Activated CD4-positive, alpha-beta T cell treated with anti-CD3 and anti-CD28 coated beads, Interleukin-2, amount 10 ng/mL, durations not matched to agents 24 days and 14 days (primary cell): ENCODE measurements at places on chromosomes 2 and 18.

DNA sequence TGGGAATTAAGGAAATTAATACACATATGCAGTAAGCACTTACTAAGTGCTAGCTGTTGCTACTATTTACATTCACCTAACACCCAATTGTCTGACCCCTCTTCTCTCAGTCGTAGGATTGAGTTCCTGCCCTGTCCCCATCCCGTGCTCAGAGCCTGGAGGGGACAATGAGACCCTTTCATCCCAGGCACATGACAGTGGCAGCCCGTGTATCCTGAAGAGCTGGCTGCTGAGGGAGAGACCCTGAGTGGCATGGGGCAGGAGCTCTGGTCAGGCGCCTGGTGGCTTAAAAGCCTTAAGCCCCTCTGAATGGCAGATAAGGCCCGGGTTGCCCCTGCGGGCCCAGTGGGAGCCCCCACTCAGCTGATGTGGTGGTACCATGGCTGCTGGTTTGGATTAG lies 99.0 kb downstream of the DYSF start:
- DNase-seq, result no peak
- H3K27me3 ChIP-seq, result no peaks in the 10 kb centered on the region
- no peaks in the 10 kb centered on the region for H3K4me1 ChIP-seq

DNA sequence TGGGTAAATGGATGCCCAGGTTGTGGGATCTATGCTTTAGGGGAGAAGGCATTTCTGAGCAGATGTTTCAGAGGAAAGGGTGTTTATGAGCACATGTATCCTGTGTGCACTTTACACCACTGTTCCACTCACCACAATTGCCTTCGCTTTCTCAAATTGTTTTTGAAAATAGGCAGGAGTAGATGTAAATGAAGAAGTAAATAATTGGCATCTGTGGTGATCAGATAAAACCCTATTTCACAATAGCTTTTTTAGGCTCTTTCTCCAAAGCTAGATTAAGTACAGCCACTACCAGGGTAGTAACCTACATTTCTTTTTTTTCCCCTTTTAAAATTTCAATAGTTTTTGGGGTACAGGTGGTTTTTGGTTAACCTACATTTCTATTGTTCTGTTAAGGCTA lies 40.6 kb downstream of the TMEM178A start:
- H3K27me3 ChIP-seq, result peaks cover 16% of the 10 kb centered on the region
- H3K4me1 ChIP-seq, result no peaks in the 10 kb centered on the region
- no peak overlapping the region for H3K27ac ChIP-seq

DNA sequence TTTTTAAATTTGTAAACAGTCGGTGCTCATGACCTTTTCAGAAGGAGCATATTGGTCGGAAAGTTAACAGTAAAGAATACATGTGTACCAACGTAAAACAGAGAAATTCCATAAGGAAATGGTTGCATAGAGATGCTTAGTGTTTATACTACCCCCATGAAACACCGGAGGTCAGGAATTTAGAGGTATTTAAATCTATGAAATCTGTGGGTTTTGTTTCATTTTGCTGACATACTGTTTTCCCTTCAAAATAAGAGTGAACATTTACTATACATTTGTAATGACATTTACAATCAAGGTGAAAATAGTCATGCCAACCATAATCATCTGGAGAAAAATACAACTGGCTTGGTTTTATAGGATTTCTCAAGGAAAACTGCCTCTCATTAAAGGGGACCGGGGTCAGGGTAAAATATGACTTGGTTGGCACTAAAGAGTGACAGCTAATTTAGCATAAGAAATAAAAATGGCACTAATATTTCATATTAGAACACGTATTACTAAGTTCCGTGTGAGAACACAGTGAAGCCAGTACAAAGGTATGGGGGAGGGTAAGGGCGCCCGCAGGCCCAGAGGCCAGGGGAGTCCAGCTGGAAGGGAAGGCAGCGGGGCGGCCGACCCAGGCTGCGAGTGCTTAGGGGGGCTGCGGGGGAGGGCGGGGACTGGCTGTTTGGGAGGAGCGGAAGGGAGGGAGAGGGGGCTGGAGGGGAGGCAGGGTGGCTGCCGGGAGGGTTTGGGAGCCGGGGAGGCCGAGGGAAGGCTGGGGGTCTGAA lies 1.1 kb upstream of the RNU4ATAC start:
- DNase-seq, result no peak
- peaks cover 55% of the 10 kb centered on the region for H3K4me1 ChIP-seq
- H3K27me3 ChIP-seq, result no peaks in the 10 kb centered on the region
- peaks cover 33% of the 10 kb centered on the region for H3K36me3 ChIP-seq

GRCh38 chr18:51316677-51317076 lies 119.2 kb upstream of the MEX3C start:
- no peaks in the 10 kb centered on the region for H3K36me3 ChIP-seq
- H3K4me1 ChIP-seq, result no peaks in the 10 kb centered on the region
- peaks cover 2% of the 10 kb centered on the region for H3K27me3 ChIP-seq
- DNase-seq, result no peak
- H3K27ac ChIP-seq, result no peak overlapping the region

DNA sequence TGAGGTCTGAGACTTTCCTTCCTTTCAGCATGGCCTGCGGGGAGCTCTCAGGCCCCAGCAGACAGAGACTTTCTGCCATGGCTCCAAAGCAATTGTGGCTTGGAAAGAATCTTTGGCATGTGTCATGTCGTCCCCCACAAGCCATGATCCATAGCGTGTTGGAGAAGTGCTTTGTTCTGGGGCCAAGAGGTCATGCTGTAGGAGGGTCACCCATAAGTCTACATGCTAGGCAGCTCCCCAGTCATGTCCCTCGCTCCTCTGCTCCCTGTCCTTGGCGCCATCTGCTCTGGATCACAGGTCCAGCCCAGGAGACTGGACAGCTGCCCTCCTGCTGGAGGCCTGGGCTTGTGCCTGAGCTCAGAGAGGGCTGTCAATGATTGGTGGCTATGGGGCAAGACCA lies 78.8 kb upstream of the LCLAT1 start:
- DNase-seq, result no peak
- peaks cover 44% of the 10 kb centered on the region for H3K4me1 ChIP-seq
- no peaks in the 10 kb centered on the region for H3K36me3 ChIP-seq
- H3K4me3 ChIP-seq, result no peak overlapping the region
- H3K27ac ChIP-seq, result no peak overlapping the region

- no peaks in the 10 kb centered on the region for H3K36me3 ChIP-seq
- H3K4me3 ChIP-seq, result no peak overlapping the region
- no peaks in the 10 kb centered on the region for H3K27me3 ChIP-seq
- no peaks in the 10 kb centered on the region for H3K4me1 ChIP-seq
- no peak for DNase-seq
Observed at GRCh38 chr2:118657466-118657865, 190.0 kb downstream of the EN1 start.

- DNase-seq, result peak; percentile 59
- peaks cover 7% of the 10 kb centered on the region for H3K27me3 ChIP-seq
- no peak overlapping the region for H3K4me3 ChIP-seq
- H3K4me1 ChIP-seq, result peaks cover 6% of the 10 kb centered on the region
- H3K36me3 ChIP-seq, result no peaks in the 10 kb centered on the region
- no peak overlapping the region for H3K27ac ChIP-seq
Observed at GRCh38 chr2:11071211-11071610, 84.1 kb upstream of the SLC66A3 start.

GRCh38 chr2:19574778-19575260 lies 216.4 kb upstream of the OSR1 start:
- DNase-seq, result no peak
- H3K27me3 ChIP-seq, result peaks cover 2% of the 10 kb centered on the region
- H3K4me1 ChIP-seq, result no peaks in the 10 kb centered on the region
- H3K4me3 ChIP-seq, result no peak overlapping the region
- H3K27ac ChIP-seq, result no peak overlapping the region

GRCh38 chr2:197088694-197089093 lies 162.2 kb upstream of the PGAP1 start:
- peaks cover 60% of the 10 kb centered on the region for H3K36me3 ChIP-seq
- H3K4me1 ChIP-seq, result peaks cover 8% of the 10 kb centered on the region
- H3K4me3 ChIP-seq, result no peak overlapping the region
- no peak for DNase-seq

GRCh38 chr2:3780477-3781402 lies 77.4 kb downstream of the DCDC2C start:
- no peaks in the 10 kb centered on the region for H3K36me3 ChIP-seq
- peaks cover 6% of the 10 kb centered on the region for H3K4me1 ChIP-seq
- H3K4me3 ChIP-seq, result peak overlapping the region; percentile 66
- peak overlapping the region; percentile 15 for H3K27ac ChIP-seq
- H3K27me3 ChIP-seq, result peaks cover 5% of the 10 kb centered on the region

DNA sequence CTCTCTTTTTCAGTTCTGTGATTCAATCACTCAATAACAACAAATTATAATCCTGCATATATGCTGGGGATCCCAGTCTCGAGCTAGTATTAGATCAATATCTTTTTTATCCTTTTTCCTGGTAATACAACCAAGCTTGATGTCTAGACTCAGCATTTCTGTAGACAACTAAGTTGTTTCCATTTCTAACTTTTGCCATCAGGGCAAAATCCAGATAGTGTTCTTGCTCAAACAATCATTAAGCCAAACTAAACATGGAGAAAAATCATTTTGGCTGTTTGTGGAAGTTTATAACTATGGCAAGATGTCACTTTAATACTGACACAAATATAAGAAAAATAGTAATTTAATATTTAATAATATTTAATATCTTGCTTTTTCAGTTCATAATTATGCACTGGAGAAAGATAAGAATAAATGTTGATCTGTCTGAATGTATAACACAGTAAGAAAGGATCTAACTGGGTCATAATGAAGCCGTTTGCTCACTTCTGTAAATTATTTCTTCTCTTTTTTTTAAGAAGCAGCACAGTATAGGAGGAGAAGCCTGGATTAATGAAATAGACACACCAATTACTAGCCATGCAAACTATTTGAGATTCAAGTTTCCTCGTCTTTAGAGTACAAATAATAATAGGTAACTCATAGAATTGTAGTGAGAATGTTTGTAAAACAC lies 979.1 kb downstream of the LRP1B start:
- no peaks in the 10 kb centered on the region for H3K36me3 ChIP-seq
- no peak overlapping the region for H3K27ac ChIP-seq
- no peaks in the 10 kb centered on the region for H3K27me3 ChIP-seq
- DNase-seq, result no peak
- H3K4me1 ChIP-seq, result no peaks in the 10 kb centered on the region

DNA sequence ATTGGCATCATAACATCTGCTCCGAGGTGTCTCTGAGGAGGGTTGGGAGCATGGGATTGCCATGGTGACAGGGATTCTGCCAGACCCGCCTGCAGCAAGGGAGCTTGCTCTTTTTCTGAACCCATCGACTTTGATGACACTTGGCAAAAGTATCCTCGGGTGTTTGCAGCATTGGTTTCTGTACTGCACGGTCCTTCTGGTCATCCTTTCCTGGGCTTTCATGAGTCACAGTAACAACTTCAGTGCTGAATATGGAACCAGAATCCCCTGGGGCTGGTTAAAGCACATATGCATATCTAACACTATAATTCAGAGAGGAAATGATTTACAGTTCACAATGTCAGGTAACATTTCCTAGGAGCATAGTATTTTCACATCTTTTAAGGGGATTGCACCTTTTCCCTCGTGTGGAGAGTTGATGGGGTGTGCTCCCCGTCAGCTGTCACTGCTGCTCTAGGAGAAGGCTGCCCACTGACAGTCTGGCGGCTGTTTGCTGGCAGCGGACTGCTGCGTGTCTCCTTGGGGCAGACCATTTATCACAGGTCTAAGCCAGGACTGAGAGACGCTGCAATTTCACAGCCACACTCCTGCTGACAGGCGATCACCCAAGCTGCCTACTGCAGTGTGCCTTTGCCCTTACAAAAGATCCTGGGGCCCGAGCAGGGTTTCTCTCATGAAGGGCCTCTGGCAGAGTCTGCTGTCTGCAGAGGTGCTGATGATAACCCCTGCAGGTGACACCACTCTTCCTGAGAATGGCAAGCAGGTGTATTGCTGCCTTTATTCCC lies 425.3 kb downstream of the THSD7B start:
- no peak overlapping the region for H3K4me3 ChIP-seq
- H3K27ac ChIP-seq, result no peak overlapping the region
- H3K27me3 ChIP-seq, result no peaks in the 10 kb centered on the region
- H3K36me3 ChIP-seq, result no peaks in the 10 kb centered on the region
- no peaks in the 10 kb centered on the region for H3K4me1 ChIP-seq

- no peak overlapping the region for H3K27ac ChIP-seq
- H3K27me3 ChIP-seq, result no peaks in the 10 kb centered on the region
- DNase-seq, result no peak
- H3K36me3 ChIP-seq, result no peaks in the 10 kb centered on the region
- H3K4me3 ChIP-seq, result no peak overlapping the region
Observed at GRCh38 chr2:72982219-72982618, 64.9 kb downstream of the EMX1 start.

DNA sequence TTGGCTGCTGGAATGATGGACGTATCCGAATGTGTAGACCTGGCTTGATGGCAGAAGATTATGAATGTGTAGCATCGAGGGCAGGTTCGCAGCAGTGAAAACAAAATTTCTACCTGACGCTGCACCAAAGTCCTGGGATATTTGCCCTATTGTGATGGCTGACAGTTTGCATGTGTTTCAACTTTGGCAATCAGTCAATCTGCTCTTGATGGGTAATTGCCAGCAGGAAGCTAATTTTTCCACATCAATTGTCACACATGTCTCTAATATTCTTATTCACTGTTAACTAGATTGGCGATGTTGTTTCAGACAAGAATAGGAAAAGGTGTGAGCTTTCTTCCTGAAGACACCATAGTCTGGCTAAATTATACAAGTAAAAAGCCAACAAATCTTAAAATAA lies 821.3 kb downstream of the LRRTM4 start:
- H3K4me3 ChIP-seq, result no peak overlapping the region
- H3K4me1 ChIP-seq, result no peaks in the 10 kb centered on the region
- H3K27me3 ChIP-seq, result no peaks in the 10 kb centered on the region
- H3K27ac ChIP-seq, result no peak overlapping the region
- no peak for DNase-seq

- peaks cover 32% of the 10 kb centered on the region for H3K4me1 ChIP-seq
- peak overlapping the region; percentile 77 for H3K4me3 ChIP-seq
- peak; percentile 70 for DNase-seq
Observed at GRCh38 chr18:44759925-44760342, 79.2 kb downstream of the SETBP1 start.

DNA sequence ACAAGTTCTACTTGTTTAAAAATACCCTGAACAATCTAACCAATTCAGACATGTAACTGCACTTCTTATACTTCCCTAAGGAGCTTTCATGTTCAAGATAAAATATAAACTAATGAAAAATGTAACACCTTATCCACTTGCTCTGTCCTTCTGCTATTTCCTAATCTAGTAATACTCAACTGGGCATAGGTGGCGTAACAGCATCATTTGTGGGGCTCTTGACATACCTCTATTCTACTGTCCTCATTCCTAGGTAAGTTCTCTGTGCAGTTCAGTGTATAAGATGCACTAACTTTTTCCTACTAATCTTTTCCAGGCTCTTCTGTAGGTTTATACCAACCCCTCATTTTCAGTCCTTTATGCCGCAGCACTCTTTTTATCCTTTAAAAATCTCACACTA lies 36.7 kb downstream of the PRKD3 start:
- H3K27me3 ChIP-seq, result no peaks in the 10 kb centered on the region
- peaks cover 3% of the 10 kb centered on the region for H3K4me1 ChIP-seq
- H3K4me3 ChIP-seq, result no peak overlapping the region
- no peak for DNase-seq
- H3K27ac ChIP-seq, result no peak overlapping the region

- no peaks in the 10 kb centered on the region for H3K36me3 ChIP-seq
- H3K27me3 ChIP-seq, result peaks cover 3% of the 10 kb centered on the region
- no peaks in the 10 kb centered on the region for H3K4me1 ChIP-seq
- H3K27ac ChIP-seq, result no peak overlapping the region
- H3K4me3 ChIP-seq, result no peak overlapping the region
- DNase-seq, result no peak
Observed at GRCh38 chr2:18464913-18465312, 95.5 kb downstream of the RDH14 start.
